ENCODE measurements at places on chromosomes 5 and 9. TPM values are rescaled to one million over a fixed set of nuclear protein-coding genes. Genes with fewer than 3 reads are reported as not detected.

DNA sequence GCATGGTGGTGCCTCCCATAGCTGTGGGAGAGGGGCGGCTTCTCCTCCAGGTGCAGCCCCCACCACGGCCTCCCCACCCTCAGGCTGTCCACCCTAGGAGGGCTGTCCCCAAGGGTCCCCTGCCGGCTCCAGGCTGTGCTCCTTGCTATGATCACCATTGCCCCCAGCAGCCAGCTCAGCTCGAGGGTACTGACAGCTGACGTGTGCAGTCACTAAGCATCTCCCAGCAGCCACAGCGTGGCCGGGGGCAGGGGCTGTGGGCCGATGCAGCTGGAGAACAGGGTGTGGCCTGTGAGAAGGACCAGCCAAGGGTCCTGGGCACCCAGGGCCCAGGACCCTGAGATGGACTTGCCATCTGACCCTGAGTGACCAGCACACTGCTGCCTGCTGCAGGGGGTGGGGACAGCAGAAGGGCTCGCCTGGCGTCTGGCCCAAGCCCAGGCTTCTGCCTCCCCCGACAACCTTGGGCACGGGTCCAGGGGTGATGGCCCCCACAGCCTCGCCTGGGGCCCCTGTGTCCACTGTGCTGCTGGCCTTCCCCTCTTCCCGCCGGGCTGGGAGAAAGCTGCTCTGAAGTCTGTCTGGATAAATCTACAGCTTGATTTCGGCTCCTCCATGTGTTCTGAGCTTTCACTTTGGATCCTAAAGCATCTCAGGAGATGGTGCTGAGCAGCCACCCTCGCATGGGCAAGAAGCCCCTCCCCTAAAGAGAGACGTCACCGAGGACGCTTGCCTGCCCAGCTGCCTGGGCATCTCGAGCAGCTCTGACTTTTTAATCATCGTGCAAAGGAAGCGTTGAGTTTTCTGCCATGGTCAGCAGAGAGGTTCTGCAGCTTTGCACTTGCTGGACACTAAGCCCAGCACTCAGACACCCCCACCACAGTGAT is 5.5 kb downstream of the KCNT1 start:
- no peak for DNase-seq

GRCh38 chr5:149213264-149213880 is 58.3 kb upstream of the AFAP1L1 start:
- no peak for DNase-seq

DNA sequence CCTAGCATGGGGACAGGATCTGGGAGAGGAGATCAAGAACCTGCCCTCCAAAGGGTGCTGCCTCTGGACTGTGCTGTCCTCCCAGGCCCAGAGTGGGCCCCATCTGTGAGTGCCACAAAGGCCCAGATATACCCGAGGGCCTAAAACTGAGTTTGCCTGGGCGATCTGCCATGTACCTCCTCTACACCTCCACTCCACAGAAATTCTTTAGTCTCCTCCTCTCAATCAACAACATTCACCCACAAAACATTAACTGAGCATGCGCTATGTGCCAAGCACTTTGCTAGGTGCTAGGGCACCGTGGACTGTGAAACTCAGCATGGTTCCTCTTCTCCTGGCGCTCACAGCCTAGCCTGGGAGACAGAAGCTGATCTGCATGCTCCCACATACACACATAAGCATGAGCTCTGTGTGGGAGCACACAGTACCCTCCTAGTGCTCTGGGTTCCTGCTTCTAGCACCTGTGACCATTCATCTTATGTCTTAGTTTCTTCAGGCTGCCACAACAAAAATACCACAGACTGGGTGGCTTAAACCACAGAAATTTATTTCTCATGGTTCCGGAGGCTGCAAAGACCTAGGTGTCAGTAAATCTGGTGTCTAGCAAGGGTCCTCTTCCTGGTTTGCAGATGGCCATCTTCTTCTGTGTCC is 82.0 kb upstream of the FSTL4 start:
- no peak for DNase-seq

DNA sequence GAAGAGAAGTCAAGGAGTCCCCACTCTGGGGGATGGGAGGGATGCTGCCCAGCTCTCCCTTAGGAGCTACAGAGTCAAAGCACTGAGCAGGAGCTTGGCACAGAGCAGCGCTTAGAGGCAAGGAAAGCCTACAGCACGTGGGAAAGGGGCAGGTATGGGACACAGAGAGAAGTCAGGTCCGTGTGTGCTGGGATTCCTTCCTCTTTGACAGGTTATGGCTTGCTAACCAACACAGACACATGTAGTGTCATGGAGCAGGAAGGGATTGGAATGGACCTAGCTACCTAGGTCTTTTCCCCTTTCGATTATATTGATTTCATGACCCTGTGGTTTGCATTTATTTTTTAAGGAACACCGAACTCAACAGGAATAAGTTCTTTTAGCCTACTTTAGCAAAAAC is 208.5 kb upstream of the TUT7 start:
- DNase-seq, result no peak

GRCh38 chr5:143470120-143470519 is 66.6 kb upstream of the NR3C1 start:
- DNase-seq, result no peak

NCS1 gene
- 25.3 TPM for polyA plus RNA-seq

NR5A1 gene
- 0.13 TPM for polyA plus RNA-seq

RAI14 gene
- 31.3 TPM for polyA plus RNA-seq

CLPTM1L gene
- 143 TPM for polyA plus RNA-seq

SH3GLB2 gene
- 189 TPM for polyA plus RNA-seq

GRCh38 chr5:56601641-56602071 is 213.7 kb upstream of the MAP3K1 start:
- no peak for DNase-seq

DNA sequence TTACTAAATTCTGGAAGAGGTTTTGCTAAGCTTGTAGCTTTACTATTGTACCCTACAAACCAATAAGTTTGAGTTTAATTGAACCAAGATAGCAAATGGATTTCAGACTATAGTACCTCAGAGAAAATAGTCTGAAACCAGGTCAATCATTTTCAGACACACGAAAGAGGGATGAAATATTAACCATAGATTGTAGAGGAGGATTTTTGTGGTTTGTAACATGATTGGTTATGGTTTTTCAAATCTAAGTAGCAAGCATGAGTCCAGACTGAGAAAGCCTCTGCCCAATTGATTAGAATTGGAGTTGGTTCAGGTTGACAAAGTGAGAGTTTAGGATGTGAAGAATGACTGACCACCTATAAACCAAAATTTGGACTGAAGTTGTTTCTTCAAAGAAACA is 562.7 kb upstream of the DMAC1 start:
- DNase-seq, result no peak

DNA sequence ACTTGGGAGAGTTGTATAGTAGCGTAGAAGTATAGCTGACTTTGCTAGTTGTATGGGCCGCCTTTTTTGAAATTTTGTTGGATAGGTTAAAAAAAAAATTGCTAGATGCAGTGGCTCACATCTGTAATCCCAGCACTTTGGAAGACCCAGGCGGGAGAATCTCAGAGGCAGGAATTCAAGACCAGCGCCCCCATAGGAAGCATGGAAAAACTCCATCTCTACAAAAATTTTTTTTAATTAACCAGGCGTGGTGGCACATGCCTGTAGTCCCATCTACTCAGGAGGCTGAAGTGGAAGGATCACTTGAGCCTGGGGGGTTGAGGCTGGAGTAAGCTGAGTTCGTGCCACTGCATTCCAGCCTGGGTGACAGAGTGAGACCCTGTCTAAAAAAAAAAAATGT is 59.2 kb downstream of the SMC5 start:
- no peak for DNase-seq

DNA sequence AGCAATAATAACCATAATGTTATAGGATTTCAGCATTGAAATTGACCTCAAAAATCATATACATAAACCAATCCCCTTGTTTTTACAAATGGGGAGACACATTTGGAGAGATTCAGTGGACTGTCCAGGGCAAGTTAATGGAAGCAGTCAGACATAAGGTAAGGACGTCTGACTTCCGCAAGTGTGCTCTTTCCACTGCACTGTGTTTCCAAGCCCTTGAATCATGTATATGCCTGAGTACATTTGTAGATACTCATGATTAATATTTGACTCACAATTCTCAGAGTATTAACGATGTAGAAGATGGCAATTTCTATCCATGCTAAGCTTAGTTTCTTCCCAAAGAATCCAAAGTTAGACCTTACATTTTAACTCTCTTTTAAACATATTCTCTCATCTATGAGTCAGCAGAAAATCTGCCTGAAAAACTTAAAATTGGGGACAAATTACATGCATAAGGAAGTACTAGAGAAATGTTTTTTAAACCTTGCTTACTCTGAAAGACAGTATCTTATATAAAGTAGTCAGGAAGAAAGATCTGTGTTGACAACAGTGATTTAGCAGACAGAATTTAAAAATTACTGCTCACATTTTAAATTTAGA is 165.3 kb downstream of the NFIB start:
- DNase-seq, result no peak

DNA sequence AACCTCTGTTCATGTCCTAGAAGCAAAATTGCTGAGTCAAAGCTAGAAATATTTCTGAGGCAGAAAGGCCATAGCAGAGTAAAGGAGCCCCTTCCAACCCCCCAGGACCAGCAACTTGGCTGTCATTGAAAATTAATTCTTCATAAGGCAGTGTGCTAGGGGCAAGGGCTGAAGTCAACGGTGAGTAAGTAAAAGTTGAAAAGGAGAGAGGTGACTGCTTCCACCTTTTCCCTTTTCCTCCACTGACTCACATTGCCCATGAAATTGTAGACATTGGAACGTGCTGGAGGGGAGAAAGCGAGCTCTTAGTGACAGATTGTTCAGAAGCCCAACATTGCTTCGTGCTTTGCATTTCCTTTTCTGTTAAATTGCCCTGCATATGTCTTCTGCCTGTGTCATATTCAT is 19.1 kb downstream of the GLRA1 start:
- DNase-seq, result no peak

GRCh38 chr9:38406476-38407186 is 14.1 kb downstream of the ALDH1B1 start:
- no peak for DNase-seq

DNA sequence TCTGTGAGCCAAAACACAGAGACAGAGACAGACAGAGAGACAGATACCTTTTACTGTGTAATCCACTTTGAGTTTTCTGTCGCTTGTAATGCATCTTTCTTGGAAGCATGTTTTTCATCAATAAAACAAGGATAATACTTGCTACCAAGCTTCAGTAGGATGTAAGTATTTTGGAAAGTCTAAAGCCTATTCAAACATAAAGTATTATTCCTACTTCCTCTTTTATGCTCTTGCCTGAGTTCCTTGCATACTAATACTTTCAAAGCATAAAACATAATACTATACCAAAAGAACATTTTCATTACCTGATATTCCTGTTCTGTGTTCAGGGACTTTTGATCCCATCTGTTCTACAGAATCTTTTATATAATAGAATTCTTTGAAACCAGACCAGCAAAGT is 64.5 kb upstream of the SLC30A5 start:
- no peak for DNase-seq

F2RL1 gene
- 130 TPM for polyA plus RNA-seq

GRCh38 chr9:121277518-121278295 is 9.7 kb downstream of the GSN start:
- no peak for DNase-seq

- peak; percentile 59 for DNase-seq
These were observed 629 bp downstream of the CCNH start for GRCh38 chr5:87411973-87412629.

GRCh38 chr5:3886524-3887451 is 291.2 kb downstream of the IRX1 start:
- no peak for DNase-seq

DNA sequence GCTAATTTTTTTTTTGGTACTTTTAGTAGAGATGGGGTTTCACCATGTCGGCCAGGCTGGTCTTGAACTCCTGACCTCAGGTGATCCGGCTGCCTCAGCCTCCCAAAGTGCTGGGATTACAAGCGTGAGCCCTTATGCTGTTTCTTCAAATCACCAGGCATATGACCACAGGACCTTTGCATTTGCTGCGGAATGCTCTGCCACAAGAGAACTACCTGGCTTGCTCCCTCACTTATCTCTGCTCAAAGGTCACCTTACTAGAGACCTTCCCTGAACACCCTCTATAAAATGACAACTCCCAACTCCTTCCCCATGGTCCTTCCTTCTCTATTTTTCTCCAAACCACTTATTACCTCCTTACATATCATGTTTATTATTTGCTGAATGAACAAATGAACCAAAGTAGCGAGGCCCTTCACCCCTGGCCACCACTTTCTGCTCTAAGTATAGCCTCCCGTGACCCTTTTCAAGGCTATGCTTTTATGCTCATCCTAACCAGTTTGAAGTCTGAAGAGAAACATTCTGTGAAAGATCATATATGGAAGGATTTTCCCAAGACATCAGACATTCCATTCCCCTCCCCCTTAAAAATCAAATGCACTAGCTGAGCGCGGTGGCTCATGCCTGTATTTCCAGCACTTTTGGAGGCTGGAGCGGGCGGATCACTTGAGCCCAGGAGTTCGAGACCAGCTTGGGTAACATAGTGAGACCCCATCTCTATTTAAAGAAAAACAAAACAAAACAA is 1.3 kb downstream of the ZER1 start:
- DNase-seq, result no peak

GRCh38 chr5:66959653-66960052 is 236.9 kb downstream of the CD180 start:
- no peak for DNase-seq

DNA sequence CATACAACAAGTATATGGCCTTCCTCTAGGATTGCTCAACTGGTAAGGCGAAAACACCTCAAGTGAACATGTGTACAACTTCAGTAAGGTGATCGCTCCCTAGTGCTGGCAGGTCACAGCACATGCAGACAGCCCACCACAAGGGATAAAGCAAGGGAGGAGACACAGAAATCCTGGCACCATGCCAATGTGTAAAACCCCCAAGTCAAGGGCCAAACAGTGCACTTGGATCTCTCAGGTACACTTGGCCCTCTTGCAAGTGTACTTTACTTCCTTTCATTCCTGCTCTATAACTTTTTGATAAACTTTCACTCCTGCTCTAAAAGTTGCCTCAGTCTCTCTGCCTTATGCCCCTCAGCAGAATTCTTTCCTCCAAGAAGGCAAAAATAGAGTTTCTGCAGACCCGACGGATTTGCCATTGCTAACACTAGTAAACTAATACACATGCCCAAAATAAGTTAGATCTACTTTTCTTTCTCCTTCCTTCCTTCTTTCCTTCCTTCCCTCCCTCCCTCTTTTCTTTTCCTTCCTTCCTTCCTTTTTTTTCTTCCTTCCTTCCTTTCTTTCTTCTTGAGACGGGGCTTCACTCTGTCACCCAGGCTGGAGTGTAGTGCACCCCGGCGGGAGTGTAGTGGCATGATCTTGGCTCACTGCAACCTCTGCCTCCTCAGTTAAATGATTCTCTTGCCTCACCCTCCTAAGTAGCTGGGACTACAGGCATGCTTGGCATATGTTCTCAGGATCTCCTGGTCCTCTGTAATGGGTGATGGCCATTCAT is 6.8 kb upstream of the LNPEP start:
- DNase-seq, result no peak

Measured in hepatocyte (in vitro differentiated cells).